Right atrium auricular region (tissue), 2 donors: ENCODE measurements at places on chromosomes 11 and 22. TPM values are rescaled to one million over a fixed set of nuclear protein-coding genes. Genes with fewer than 3 reads are reported as not detected.

The APLNR gene
- 13.6 TPM for total RNA-seq

The OR2D2 gene
- not detected for total RNA-seq

The SLC22A12 gene
- total RNA-seq, result not detected

The NCR3LG1 gene
- 2.0 TPM for total RNA-seq

The ACR gene
- total RNA-seq, result not detected

The RAG2 gene
- total RNA-seq, result not detected

The NAALAD2 gene
- total RNA-seq, result 6.0 TPM

The SCGB2A2 gene
- not detected for total RNA-seq

The GRM5 gene
- total RNA-seq, result not detected

The MMP10 gene
- total RNA-seq, result not detected

The PPP6R3 gene
- 95.2 TPM for total RNA-seq

The SHISAL1 gene
- 2.0 TPM for total RNA-seq
